ENCODE measurements at places on chromosomes 2 and 18. TPM values are rescaled to one million over a fixed set of nuclear protein-coding genes. Genes with fewer than 3 reads are reported as not detected.

The GPR75 gene
- polyA plus RNA-seq = 1.5 TPM

The INO80B gene
- 19.0 TPM for polyA plus RNA-seq

The TRABD2A gene
- 0.08 TPM for polyA plus RNA-seq

The IL36A gene
- not detected for polyA plus RNA-seq

The TBC1D8 gene
- polyA plus RNA-seq = 26.2 TPM

The NAT8 gene
- 0.29 TPM for polyA plus RNA-seq

The CDK15 gene
- polyA plus RNA-seq = 0.99 TPM

The ALK gene
- 0.03 TPM for polyA plus RNA-seq

The MROH2A gene
- not detected for polyA plus RNA-seq

The DPP10 gene
- polyA plus RNA-seq = 0.32 TPM

The CASP8 gene
- 6.6 TPM for polyA plus RNA-seq

The SOCS6 gene
- polyA plus RNA-seq = 15.5 TPM

The FABP1 gene
- polyA plus RNA-seq = 0.48 TPM

DNA sequence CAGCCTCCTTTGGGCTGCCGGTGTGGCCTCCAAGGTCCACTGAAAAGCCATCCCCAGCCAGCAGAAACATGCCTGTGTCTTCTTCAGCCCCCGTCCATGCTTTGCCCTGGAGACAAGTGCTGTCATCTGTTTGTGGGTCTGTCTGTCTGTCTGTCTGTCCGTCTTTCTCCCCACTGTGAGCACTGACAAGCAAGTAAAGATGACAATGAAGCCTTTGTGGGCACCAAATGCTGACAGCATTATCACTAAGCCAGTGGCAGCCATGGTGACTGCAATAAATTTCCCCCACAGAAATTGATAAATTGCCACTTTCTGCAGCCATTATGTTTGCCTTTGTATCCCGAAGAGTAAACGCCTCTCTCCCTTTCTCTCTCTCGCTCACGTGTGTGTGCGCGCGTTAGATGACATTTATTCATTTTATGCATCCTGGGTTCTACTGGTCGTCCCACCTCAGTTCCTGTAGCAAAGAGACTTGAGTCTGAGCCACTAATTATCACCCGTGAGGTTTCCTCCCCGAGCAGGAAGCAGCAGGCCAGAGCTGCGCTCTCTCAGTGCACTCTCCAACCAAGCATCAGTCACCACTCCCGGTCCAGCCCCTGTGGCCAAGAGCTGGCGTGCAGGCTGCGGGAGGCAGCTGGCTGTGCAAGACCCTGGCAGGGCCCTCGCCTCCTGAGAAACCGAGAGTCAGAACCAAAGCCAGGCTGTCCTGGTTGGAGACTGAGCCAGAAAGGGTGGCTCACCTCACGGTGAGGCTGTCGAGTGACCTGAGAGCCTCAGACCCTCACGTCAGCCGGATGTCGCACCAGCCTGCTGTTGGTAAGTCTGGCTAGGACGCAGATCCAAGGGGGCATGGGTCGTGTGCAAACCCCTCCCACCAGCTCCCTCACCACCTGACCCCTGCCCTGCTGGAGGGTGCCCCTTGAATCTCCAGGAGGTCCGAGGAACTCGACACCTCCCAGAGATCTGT, 6.9 kb downstream of the STEAP3 start:
- DNase-seq = no peak

GRCh38 chr2:192195548-192196418, 1.1 kb upstream of the TMEFF2 start:
- no peak for DNase-seq

GRCh38 chr2:221293949-221294742, 278.0 kb downstream of the EPHA4 start:
- DNase-seq = no peak

- no peak for DNase-seq
Observed at GRCh38 chr2:38605298-38605830, 2.6 kb upstream of the HNRNPLL start.

DNA sequence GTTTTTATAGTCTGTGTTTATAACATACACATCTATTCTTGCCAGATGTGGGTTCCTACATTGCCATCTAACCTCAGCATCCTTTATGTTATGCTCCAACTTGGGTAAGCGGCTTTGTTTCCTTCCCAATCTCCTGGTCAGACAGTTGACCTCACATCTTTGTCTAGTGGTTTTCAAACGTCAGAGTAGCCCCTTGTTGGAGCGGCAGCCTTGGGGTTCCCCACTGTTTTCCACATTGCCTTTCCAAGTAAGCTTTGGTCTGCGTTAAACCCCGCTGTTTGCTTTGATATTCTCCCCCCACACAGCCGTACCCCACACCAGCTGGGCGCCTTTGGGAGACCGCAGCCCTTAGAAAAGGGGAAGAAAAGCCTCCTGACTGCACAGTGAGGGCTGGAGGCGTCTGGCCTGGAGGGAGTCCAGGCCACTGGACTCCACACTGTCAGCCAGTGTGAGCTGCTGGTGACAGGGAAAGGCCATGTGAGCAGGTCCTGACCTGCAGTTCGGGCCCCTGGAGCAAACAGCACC, 83.3 kb downstream of the MALT1 start:
- DNase-seq = no peak

GRCh38 chr2:159960414-159960813, 102.0 kb downstream of the PLA2R1 start:
- no peak for DNase-seq

- DNase-seq = no peak
Observed at GRCh38 chr2:13986119-13986720, 646.3 kb upstream of the LRATD1 start.

- DNase-seq = no peak
Observed at GRCh38 chr18:73735836-73736235, 411.8 kb downstream of the FBXO15 start.

DNA sequence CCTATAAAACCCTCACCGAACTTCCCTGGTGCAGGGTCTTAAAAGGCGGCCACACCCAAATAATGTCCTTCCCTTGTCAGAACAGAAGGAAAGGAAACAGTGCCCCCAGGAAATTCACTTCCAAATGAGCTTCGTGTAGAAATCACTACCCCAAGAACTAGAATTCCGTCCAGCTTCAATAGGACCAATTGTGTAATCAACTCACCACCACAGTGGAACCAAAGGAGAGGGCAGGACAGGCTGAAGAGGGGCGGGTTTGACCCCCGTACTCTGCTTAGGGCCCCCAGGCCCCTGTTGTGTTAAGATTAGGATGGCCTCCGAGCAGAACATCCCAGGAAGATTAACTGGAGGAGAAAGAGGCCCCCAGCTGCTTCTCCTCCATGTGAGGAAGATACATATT, 24.1 kb downstream of the GPR35 start:
- no peak for DNase-seq

DNA sequence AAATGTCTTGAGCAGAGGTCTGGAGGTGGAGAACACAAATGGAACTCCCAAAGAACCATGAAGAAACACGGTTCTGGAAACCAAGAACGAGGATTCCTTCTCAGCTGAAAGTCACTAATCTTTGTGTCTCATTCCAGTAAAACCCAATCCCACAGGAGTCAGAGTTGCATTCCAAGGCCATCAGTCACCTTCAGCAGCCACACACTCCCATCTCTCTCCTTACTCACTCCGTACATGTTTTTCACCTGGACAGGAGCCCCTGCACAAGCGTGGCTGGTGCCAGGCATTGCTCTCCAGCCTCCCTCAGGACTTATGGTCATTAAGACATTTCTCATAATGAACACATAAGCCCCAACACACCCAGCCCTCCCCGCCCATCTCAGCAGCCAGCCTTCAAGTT, 175.4 kb upstream of the SIX2 start:
- DNase-seq = no peak

DNA sequence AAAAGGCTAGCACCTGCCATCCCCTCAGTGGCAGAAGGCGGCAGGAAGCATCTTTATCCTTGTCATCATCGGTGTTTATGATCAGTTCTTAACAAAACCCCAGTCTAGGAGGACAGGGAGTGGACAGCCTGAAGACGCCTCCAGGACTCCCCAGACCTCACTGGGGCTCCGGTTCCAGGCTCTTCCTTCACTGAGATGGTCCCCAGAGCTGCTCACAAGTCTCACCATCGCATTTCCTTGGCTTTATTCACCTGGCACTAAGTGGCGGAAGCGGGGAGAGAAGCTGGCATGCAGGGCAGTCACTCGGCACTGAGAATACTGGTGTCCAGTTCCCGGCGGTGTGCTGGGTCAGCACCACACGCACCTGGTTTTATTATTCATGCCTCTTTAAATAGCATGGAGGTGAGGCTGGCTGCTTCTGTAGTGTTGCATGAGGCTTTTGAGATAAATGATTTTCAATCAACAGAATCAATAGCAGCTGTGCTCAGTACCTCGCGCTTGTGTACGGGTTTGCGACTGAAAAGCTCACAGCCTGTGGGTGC, 68.7 kb downstream of the CABLES1 start:
- DNase-seq = no peak

DNA sequence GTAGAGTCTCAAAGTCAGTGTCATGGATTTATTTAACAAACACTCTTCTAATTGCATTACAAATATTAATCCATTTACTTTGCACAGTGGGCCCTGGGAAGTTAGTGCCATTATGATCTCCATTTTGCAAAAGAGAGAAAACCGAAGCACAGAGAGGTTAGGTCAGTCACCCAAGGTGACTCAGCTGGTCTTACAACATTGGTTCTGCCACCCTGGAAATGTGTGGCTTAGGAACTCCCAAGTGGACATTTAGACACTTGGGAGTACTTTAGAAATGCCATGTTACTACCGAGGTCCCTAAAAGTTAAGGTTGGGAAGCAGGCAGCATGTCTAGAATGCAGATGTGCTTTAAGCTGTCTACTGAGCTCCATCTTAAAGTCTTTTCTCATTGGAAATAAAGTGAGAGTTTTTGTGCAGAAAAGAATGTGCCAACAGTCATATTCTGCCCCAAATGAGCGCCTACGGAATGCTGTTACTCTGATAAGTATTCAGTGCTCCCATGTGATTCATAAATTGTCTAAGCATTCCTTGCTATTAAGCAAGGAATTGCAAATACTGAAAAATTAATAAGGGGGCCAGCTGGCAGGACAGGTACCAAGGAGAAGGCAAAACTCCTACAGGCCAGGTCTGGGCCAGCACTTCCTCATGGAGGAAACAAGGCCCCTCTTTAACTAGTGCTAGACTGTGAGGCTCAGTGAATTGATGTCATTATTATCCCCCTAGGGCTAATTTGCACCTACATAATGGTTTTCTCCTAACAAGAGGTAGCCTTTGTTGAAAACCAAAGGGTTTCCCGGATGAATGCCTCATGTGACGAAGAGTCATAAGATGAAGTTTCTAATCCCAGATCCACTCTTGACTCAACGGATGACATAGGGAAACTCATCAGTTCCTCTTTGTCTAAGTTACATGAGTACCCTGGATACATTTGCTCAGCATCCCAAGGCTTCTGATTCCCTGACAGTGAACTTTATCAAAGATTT, 16.3 kb downstream of the NRP2 start:
- no peak for DNase-seq

DNA sequence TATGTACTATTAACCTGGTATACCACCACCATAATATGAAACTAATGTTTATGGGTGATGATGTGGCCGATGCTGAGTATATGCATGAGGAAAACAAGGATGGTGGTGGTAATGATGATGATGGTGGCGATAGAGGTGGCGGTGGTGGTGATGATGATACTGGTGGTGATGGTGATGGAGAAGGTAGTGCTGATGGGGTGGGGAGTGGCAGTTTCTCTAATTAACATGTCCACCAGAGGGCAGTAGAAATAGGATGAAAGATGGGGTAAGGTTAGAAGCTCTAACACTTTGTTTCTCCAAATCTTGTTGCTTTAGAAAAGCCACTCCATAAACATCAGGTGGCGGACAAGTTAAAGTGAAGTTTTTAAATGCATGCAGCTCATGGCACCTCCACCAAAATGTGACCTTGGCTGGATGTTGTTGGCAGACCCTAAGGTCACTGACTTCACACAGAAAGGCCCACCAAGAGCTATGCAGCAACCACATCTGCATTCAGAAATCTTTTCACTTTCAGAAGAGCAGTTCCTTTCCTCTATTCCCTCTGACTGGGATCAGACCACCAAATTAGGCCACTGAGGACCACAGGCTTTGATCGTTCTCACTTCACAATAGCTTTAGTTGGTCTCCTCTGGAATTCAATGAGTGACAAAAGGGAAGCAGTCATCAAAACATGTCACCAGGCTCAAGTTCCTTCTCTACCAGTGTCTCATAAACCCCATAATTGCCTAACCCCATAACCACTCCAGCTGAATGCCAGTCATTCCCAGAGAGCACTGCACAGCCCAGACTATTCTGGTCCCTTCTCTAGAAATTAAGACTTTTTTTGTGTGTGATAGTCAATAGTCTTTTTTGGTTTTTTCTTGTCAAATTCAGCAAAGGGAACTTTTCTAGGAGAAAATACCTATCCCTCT, 7.5 kb upstream of the BCL11A start:
- DNase-seq = no peak

GRCh38 chr18:55229682-55230081, 270.4 kb upstream of the CCDC68 start:
- no peak for DNase-seq

DNA sequence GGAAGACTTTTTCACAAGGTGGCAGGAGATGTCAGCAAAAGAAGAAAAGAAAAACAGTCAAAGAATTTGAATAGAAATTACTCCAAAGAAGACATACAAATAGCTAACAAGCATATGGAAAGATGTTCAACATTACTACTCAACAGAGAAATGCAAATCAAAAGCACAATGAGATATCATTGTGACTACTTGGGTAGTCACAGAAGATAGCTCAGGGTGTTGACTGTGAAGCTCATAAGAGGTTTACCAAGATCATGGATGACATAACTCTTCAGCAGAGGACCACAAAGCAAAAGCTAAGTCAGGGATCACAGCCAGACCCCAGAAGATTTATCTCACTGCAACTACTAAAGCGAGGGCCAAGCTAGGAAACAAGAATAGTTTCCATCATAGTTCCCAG, 53.0 kb upstream of the TANK start:
- no peak for DNase-seq

DNA sequence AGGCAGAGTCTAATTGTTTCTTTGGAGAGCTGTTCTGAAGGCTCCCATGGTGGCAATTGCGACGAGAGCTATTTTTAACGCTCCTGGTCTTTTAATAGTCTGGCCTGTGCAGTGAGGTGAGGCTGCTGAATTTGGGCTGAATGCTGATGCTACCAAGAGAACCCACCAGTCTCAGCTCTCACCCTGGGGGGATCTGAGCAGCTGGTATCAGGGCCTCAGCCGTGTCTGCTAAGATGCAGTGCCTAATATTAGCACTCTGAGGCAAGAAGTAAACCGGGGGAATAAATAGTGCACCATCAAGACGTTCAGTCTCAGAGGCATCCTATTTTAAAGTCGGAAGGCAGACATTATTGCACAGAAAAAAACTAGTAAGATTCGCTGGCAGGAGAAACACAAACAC, 214.8 kb upstream of the PID1 start:
- DNase-seq = no peak

GRCh38 chr2:142879151-142879550, 1.7 kb downstream of the KYNU start:
- no peak for DNase-seq

- DNase-seq = no peak
Observed at GRCh38 chr18:50006470-50007046, 188.4 kb downstream of the MYO5B start.

- no peak for DNase-seq
Observed at GRCh38 chr18:62828852-62829251, 113.5 kb downstream of the PHLPP1 start.

DNA sequence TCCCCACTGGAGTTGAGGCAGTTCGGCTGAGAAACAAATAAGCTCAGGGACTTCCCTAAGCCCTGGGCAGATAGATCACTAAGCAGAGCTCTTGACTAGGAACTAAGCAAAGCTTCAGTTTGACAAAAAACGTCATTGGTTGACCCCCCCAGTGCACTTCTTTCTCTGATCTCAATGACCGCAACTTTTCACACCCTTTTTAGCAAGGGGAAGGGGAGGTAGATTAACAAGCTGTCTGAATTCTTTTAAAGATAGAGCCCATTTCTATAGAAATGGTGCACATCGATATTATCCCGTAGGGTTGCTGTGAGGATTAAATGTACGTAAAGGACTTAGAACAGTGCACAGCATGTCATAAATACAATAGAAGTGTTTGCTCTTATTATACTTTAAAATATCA, 42.5 kb downstream of the PIEZO2 start:
- DNase-seq = no peak
